Liver (tissue), 10 donors: ENCODE measurements at places on chromosomes 7 and 10. TPM values are rescaled to one million over a fixed set of nuclear protein-coding genes. Genes with fewer than 3 reads are reported as not detected.

DNA sequence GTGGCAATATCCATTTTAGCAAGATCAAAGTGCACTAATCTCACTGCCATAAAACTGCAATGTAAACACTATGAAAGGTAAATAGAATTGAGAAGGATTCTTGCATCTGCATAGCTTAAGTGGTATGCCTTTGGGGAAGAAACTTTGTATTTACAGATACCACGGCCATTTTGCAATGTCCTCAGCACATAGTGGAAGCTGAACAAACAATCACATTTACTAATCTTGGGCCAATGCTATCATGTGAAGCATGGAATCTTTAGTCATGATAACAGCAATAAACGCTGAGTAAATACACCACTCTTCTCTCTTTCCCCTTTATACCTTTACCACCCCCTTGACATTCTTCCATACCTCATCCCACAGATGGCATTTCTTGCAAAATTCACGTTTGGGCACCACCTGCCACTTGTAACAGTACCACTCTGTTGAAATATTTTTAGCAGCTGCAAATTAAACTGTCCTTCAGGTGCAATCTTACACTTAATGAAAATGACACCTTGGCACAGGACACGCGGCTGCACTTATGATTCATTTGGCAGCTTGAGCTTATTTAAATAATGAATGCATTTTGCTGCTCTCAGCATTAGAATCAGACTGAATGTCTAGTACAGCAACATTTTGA is 171.8 kb downstream of the SEMA3A start:
- no peak for DNase-seq
- H3K4me1 ChIP-seq: no peaks in the 10 kb centered on the region
- H3K27me3 ChIP-seq: no peaks in the 10 kb centered on the region
- no peak overlapping the region for H3K4me3 ChIP-seq

The C10orf88 gene
- total RNA-seq: 4.3 TPM

The IKZF1 gene
- 43.5 TPM for total RNA-seq

The ELMO1 gene
- total RNA-seq: 51.5 TPM

- no peak for DNase-seq
- H3K27ac ChIP-seq: no peak overlapping the region
- H3K36me3 ChIP-seq: no peaks in the 10 kb centered on the region
- H3K4me3 ChIP-seq: no peak overlapping the region
- no peaks in the 10 kb centered on the region for H3K27me3 ChIP-seq
- H3K4me1 ChIP-seq: peaks cover 8% of the 10 kb centered on the region
These were observed 52.0 kb downstream of the ANKIB1 start for GRCh38 chr7:92297736-92298135.

DNA sequence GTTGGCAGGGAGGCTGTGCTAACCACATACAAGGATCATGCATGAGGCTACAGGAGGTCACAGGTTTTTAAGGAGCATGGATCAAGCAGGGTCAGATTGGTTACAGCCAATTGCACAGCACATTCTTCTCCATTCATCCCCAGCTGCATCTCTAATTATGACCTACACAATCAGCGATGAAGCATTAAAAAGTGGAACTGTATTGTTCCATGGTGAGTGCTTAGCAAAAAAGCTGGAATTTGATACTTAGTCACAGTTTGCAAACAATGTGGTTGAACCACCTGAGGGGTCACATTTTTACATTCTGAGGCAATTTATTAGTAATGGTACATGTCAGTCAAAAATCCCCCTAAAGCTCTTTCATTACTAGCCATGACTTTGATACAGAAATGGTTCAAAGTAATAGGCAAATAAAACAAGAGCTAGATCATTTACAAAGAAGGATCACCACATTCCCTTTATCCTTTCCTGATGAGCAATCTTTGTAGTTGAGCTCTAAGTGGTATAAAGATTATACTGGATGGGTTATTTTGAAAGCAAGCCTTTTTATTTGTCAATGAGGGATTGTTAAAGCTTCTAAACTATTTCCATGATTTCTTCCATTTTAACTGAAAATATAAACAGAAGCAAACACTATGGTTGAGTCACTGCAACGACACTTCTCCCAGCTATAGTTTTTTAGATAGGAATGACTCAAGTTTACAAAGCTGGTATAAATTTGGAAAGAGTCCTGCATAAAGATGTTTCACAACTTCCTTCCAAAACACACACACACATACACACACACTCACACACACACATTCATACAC is 217.8 kb upstream of the SEMA3A start:
- H3K4me1 ChIP-seq: no peaks in the 10 kb centered on the region
- H3K27ac ChIP-seq: no peak overlapping the region
- no peaks in the 10 kb centered on the region for H3K27me3 ChIP-seq
- H3K4me3 ChIP-seq: no peak overlapping the region

The ZPBP gene
- 0.17 TPM for total RNA-seq

DNA sequence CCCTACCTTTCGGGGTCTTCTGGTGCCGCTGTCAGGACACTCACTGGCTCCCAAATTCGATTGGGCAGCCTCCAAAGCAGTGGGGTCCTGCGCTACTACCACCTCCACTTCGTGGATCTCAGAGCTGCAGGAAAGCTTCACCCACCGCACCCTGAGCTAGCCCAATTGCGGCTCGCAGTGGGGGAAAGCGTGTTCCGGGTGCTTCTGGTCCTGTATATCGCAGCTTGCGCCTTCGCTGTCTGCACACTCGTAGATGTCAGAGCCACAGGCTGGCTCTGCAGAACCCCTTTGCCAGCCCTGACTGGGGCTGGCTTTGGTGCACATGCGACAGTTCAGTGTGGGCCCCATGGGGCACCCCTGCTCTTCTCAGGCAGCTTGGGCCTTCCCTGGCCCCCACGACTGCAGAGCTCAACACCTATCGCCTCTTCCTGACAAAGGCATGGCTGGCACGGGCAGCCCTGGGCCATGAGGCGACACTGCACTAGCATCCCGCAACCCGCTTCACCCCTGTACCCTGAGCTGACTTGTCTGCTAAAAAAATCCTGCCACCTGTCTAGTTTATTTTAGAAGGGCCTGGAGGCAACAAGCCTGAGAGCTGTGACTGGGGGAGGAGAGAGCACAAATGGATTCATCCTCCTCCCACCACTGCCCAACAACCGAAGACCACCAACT is 78.7 kb upstream of the ABI1 start:
- H3K4me1 ChIP-seq: no peaks in the 10 kb centered on the region
- no peaks in the 10 kb centered on the region for H3K27me3 ChIP-seq
- no peak overlapping the region for H3K27ac ChIP-seq
- DNase-seq: no peak

DNA sequence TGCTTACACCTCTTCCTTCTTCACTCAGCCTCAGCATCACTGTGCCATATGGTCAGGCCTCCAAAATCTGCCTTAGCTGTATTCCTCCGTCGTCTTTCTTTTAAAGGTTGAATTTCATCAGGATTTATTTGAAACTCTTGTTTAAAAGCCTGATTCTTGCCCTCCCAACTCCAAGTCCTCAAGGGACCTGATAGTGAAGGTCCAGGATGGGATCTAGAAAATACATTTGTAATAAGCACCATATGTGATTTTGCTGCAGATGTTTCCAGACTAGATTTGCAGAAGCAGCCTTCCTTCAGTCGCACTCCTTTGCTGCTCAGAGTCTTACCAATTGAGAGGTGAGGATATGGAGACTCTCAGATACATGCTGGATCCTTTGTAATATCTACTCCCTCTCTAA is 101.0 kb upstream of the ANKRD1 start:
- no peak overlapping the region for H3K4me3 ChIP-seq
- no peaks in the 10 kb centered on the region for H3K4me1 ChIP-seq
- DNase-seq: no peak
- H3K27me3 ChIP-seq: no peaks in the 10 kb centered on the region
- no peaks in the 10 kb centered on the region for H3K36me3 ChIP-seq
- H3K27ac ChIP-seq: no peak overlapping the region

The HOXA11 gene
- not detected for total RNA-seq

The TRIM50 gene
- total RNA-seq: 0.17 TPM

- peaks cover 6% of the 10 kb centered on the region for H3K4me1 ChIP-seq
- H3K4me3 ChIP-seq: no peak overlapping the region
- H3K27ac ChIP-seq: peak overlapping the region; percentile 36
- no peaks in the 10 kb centered on the region for H3K27me3 ChIP-seq
- peaks cover 15% of the 10 kb centered on the region for H3K36me3 ChIP-seq
These were observed 3.4 kb downstream of the NSUN6 start for GRCh38 chr10:18647945-18648344.

The COL26A1 gene
- total RNA-seq: 0.89 TPM

The GPR158 gene
- 0.08 TPM for total RNA-seq

DNA sequence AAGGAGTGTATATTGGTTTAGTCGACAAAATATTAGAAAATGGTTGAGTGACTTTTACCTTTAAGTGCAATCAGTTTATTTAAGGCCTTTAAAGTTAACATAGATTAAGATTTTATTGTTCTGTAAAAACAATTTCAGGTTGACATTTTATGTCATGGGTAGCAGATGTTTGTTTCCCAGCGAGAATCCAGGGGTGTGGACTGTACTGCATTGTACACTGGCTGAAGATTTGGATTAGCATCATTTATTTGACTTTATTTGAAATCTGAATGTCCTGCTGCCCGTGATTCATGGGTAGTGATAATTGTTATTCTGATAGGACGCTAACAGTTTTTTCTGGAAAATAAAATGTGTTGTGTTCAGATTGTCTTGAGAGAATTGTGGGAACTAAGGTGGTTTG is 39.3 kb downstream of the RBM33 start:
- H3K27me3 ChIP-seq: no peaks in the 10 kb centered on the region
- no peak overlapping the region for H3K4me3 ChIP-seq
- H3K27ac ChIP-seq: peak overlapping the region; percentile 64
- H3K4me1 ChIP-seq: peaks cover 32% of the 10 kb centered on the region
- no peak for DNase-seq

DNA sequence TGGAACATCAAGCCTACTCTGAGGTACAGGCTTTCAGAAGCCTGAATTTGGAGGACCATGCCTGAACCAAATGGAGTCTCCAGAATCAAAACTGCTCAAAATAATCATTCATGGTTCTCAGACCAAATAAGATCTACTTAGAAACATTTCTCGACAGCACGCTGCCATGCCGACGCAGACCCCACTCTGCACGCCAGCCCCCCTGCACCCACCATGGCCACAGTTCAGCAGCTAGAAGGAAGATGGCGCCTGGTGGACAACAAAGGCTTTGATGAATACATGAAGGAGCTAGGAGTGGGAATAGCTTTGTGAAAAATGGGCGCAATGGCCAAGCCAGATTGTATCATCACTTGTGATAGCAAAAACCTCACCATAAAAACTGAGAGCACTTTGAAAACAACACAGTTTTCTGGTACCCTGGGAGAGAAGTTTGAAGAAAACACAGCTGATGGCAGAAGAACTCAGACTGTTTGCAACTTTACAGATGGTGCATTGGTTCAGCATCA is 6.6 kb upstream of the KMT2C start:
- H3K4me1 ChIP-seq: no peaks in the 10 kb centered on the region
- H3K27me3 ChIP-seq: no peaks in the 10 kb centered on the region
- no peaks in the 10 kb centered on the region for H3K36me3 ChIP-seq
- no peak overlapping the region for H3K4me3 ChIP-seq
- DNase-seq: no peak

DNA sequence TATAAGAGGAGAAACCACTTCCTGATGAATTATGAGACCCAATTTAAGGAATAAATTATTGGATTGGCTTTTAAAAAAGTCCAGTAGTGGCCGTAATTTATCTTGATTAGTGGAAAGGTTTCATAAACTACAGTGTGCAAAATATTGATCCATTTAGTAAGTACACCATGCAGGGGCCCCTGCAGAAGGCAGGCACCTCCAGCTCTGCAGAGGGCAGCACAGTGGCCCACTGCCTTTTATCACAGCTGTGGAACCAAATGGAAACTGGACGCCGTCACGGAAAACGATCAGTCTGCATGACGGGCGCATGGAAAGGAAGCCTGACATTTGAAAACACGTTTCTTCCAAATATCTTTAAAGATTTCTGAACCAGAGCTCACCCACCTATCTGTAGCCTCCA is 204.0 kb downstream of the DPP6 start:
- H3K27ac ChIP-seq: no peak overlapping the region
- no peaks in the 10 kb centered on the region for H3K27me3 ChIP-seq
- no peak for DNase-seq
- H3K36me3 ChIP-seq: no peaks in the 10 kb centered on the region

DNA sequence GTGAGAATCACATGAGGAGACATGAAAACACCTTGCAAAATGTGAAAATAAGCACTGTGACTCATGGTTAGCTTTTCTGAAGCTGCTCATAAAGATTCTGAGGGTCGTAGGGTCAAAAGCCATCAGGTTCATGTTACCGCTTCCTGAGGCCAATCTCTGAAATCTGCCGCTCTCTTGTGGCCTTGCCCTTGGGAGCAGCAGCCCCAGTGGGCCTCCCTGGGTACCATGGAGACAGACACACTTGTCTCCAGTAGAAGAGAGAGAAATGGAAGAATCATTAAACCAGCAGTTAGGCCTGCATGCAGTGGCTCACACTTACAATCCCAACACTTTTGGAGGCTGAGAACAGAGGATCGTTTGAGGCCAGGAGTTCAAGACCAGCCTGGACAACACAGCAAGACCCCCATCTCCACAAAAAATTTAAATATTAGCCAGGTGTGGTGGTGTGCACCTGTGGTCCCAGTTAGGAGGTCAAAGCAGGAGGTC is 42.8 kb downstream of the NIPSNAP2 start:
- no peak overlapping the region for H3K4me3 ChIP-seq
- H3K4me1 ChIP-seq: peaks cover 3% of the 10 kb centered on the region
- no peaks in the 10 kb centered on the region for H3K36me3 ChIP-seq
- no peak overlapping the region for H3K27ac ChIP-seq
- peak; percentile 41 for DNase-seq
